ENCODE measurements at places on chromosomes 5 and 9. TPM values are rescaled to one million over a fixed set of nuclear protein-coding genes. Genes with fewer than 3 reads are reported as not detected.

DNA sequence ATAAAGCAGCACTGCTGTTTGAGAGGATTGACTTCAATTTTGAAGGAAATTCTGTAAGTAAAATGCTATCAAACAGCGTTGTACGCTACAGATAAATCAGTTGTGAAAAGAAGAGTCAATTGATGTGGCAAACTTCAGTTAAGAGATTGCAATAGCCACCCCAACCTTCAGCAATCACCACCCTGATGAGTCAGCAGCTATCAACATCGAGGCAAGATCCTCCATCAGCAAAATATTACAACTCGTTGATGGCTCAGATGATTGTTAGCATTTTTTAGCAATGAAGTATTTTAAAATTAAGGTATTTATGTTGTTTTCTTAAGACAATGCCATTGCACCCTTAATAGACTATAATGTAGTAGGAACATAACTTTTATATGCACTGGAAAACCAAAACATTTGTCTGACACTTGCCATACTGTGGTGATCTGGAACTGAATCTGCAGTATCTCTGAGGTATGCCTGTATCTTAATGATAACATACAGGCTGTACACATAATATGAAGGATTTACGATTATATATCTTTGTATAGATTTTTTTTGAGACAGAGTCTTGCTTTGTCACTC is 47.5 kb downstream of the VPS13A start:
- DNase-seq = no peak

Gene OR13C3
- polyA plus RNA-seq = not detected

DNA sequence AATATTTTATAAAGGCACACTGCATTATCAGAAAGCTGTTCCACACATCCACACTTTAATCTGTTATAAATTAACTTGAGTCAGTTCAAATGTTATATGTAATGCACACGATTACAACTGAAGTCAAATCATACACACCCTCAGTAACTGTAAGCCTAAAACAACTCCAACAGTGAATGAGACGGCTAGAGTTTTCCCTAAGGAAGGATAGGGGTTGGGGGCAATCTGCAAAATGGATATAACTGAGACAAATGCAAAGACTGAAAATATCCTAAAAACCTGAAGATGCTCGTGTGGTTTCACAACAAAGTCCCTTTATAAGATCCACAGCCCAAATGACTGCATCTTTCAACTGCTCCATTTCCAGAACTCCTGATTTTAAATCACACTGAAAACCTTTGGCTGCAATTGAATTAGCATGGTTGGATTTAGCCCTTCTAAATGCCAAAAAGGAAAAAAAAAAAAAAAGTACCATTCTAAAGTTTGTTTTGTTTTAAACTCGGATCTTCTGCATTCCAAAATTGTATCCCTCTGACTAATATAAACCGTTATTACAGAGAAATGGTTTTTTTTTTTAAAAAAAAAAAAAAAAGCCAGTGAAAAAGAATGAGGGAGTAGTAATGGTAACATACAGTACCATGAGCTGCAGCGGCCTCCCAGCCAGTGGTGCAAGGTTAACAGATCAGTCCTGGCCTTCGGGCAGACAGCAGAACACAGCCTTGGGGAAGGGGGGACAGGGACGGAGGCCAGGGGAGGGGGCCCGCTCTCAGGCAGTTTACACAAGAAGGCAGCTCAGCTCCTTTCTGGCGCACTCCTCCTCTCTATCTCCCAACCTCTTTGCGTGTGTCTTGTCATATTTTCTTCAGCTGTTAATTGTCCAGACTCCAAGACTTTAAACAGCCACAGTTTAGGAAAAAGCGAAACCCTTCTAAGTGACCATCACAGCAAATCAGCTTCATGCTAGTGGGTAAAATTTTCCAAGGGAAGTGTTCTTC is 166.1 kb downstream of the BNC2 start:
- no peak for DNase-seq

Gene SOX30
- polyA plus RNA-seq = 0.83 TPM

- DNase-seq = no peak
Observed at GRCh38 chr5:156271569-156271968, 55.4 kb upstream of the SGCD start.

- no peak for DNase-seq
Observed at GRCh38 chr5:174259696-174260420, 214.4 kb downstream of the NSG2 start.

Gene FOXD4L3
- not detected for polyA plus RNA-seq

DNA sequence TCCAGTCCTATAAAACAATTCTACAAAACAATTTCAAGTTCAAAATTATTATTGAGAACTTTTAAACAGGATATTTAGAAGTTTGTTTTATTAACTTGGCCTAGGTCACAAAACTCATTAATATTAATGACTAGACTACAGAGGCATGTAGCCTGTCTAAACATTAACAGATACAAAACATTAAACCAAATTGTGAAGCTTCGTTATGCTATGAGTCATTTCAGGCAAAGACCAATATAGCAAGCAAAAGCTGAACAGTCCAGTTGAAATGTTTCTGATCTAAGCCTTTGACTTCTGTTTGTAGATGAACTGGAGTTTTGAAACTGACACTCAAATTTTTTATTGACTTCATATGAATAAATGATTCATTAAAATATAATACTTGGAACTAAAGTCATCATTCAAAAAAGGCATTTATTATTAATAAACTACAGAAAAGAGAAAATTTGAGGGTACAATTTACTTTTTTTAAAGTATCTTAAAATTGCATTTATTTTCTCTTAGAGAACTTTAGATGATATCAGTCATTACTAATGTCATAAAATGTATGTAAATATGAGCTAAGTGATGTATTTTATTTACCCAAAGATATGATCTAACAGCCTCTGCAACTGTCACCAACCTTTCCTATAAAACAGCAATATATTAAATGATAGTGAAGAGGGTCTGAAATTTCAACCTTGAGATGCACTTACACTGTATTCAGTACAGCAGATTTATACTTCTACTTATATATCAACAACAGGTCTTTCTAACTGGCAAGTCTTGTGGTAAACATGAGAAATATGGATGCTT is 188.8 kb downstream of the COMMD10 start:
- peak; percentile 26 for DNase-seq

DNA sequence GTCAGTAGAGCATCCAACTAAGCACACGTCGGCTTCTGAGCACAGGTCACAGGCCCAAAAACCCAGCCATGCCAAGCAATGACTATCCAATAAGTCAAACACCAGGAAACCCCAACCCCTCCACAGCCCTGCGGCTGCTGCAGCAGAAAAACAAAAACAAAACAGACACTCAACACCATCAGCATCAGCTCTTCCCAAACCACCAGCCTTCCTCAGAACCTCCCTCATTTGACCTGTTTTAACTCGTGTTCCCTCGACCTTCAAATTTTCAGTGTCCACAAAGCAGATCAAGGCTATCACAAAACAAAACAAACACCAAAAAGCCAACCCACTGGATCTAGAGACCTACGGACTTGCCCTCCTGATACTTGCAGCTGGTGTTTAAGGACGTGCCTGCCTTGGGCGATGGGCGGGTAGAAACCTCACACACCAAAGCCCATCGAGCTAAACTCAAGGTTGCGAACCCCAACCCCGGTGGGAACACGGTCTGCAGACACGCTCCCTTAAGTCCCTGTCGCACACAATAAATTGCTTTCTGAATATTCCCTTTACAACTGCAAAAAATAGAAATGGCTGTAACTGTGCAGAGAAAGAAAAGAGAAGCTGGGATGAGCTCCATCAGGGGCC is 247.1 kb upstream of the ANKRD55 start:
- DNase-seq = peak; percentile 63

Gene PTPN3
- 51.3 TPM for polyA plus RNA-seq

DNA sequence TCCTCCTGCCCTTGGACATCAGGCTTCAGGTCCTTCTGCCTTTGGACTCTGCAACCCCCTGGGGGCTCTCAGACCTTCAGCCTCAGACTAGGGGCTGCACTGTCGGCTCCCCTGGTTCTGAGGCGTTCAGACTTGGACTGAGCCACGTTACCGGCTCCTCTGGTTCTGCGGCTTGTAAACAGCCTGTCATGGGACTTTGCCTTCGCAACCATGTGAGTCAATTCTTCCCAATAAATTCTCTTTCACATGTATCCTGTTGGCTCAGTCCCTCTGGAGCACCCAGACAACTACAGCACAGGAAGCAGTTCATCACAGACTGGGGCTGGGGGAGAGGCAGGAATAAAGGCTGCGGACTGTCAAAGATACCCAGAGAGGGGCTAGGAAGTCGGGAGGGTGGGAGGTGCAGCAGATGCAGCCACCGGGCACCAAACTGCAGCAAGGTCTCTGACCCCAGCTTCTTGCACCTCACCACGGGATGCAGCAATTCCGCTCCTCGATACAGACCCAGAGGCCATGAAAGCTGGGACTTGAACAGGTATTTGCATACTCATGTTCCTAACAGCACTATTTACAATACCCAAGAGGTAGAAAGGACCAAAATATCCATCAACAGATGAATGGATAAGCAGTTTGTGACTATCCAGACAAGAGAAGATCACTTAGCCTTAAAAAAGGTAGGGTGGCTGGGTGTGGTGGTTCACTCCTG is 100.8 kb downstream of the COL23A1 start:
- DNase-seq = no peak

DNA sequence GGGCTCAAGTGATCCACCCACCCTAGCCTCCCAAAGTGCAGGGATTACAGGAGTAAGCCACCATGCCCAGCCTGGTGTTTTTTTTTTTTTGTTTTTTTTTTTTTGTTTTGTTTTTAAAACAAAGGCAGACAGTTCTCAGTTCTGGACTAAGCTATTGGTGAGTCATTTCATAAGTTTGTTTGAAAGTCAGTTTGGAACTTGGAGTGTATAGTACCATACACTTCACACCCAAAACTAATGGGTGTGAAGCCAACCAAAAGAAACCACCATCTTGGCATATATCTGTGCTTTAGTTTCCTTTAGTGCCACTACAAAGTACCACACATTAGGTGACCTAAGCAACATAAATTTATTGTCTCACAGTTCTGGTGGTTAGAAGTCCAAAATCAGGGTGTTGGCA is 13.4 kb downstream of the MAST4 start:
- no peak for DNase-seq

Gene ADCY2
- polyA plus RNA-seq = 5.6 TPM

GRCh38 chr5:179816796-179817469 is 3.8 kb upstream of the SQSTM1 start:
- DNase-seq = no peak

Gene RFX3
- 18.0 TPM for polyA plus RNA-seq

GRCh38 chr5:116442095-116442534 is 132.5 kb downstream of the SEMA6A start:
- no peak for DNase-seq

- DNase-seq = no peak
Observed at GRCh38 chr5:175872287-175873087, 1.1 kb downstream of the CPLX2 start.

Gene ARSI
- 3.2 TPM for polyA plus RNA-seq

DNA sequence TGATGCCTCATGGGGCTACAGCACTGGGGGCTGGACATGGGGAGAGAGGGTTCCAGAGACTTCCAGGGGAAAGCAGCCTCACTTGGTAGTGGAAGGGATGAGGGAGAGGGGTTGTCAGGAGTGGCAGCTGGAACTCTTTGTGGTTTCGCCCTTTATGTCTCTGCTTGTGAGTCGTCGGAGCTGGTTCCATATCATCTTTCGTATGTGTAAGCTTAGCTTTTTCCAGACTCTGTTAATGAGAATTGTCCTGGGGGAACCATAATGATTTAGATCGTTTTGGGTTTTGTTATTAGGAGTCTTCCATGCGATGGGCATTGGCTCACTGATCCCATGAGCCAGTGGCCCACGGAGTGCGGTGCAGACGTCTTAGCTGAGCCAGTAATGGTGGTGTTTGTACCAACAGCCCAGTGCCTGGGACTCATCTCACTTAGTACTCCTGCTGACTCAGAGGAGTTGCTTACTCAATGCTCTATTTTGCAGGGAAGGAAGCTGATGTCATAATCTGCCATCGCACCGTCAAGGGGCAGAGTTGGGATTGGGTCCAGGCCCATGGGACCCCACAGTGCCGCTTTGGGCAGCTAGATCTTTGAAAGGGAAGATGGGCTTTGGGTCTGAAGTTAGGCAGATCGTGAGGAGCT is 48.5 kb downstream of the NEK6 start:
- no peak for DNase-seq

GRCh38 chr5:81252904-81253303 is 19.8 kb downstream of the CKMT2 start:
- DNase-seq = no peak

Gene OBP2B
- not detected for polyA plus RNA-seq

DNA sequence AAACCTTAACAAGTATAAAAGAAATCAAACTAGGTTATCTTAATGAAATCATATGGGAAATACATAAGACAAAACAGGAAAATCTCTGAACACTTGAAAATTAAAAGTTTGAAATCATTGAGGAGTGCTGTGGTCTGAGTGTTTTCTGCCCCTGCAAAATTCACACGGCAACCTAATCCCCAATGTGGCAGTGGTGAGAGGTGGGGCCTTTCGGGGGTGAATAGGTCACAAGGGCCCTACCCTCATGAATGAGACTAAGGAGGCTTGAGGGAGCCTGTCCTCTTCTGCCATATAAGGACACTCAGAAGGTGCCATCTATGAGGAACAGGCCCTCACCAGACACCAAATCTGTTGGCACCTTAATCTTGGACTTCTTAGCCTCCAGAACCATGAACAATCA is 10.7 kb downstream of the CAMSAP1 start:
- no peak for DNase-seq

- no peak for DNase-seq
Observed at GRCh38 chr9:68762570-68762969, 57.5 kb downstream of the PIP5K1B start.

GRCh38 chr5:82641331-82642003 is 363.3 kb upstream of the RPS23 start:
- DNase-seq = peak; percentile 69

Gene TAF11L5
- not detected for polyA plus RNA-seq

DNA sequence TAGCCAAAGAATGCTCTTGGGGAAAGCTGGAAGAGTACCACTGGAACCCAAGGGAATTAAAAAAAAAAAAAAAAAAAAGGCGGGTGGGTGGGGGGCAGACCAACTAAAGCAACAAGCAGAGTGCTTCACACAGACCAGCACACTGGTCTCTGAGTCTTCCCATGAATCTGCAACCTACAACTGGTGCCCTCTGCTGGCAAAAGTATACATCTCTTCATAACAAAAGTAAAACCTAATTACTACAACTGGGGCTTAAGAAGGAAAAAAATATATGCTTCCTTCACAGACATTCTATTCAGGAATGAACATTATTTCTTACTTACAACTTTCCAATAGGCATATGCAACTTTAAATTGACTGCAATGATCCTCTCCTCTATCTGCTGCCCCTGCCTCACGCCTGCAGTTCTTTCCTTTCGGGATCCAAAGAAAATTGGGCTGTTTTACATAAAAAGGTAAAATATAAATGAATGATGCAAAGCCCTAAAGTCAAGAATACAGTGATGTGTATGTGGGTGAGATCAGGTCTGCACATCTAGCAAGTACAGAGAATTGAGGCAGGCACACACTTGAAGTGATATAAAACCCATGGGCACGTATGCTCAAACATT is 7.2 kb upstream of the KLHL3 start:
- DNase-seq = no peak

- DNase-seq = no peak
Observed at GRCh38 chr5:41181691-41182564, 31.4 kb downstream of the C6 start.

DNA sequence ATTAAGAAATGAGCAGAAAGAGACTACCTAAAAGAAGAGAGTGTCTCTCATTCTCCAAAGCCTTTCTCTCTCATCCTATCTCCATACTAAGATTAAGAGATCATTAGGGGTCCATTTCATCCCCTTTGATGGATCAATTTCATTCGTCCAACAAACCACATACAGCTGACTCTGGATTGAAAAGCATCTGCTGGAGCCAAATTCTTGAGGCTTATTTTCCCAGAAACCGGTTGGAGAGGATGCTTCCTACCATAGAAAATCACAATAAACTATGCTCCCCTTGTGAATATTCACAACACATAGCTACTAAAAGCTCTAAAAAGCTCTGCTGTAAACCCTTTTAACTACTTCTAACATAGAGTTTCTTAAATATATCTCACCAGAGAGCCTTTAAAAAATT is 755.0 kb upstream of the ZNF608 start:
- DNase-seq = no peak

Measured in right renal cortex interstitium (tissue), 3 donors.